ENCODE measurements at places on chromosomes 5 and 9.

- DNase-seq: no peak
These were observed 97.2 kb upstream of the BASP1 start for GRCh38 chr5:17120209-17120608.

DNA sequence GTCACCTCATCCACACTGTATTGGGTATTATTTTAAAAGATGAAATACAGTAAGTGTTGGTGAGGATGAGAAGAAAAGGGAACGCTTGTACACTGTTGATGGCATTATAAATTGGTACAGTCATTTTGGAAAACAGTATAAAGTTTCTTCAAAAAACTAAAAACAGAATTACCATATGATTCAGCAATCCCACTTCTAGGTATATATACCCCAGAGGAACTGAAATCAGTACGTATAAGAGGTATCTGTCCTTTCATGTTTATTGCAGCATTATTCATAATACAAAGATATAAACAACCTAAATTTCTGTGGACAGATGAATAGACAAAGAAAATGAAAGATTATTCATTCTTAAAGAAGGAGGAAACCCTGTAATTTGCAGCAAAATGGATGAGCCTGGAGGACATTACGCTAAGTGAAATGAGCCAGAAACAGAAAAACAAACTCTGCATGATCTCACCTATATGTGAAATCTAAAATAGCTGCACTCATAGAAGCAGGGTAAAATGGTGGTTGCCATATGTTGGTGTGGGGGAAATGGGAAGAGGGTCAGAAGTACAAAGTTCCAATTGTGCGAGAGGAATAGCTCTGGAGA, 191.6 kb downstream of the TRIM36 start:
- no peak for DNase-seq

DNA sequence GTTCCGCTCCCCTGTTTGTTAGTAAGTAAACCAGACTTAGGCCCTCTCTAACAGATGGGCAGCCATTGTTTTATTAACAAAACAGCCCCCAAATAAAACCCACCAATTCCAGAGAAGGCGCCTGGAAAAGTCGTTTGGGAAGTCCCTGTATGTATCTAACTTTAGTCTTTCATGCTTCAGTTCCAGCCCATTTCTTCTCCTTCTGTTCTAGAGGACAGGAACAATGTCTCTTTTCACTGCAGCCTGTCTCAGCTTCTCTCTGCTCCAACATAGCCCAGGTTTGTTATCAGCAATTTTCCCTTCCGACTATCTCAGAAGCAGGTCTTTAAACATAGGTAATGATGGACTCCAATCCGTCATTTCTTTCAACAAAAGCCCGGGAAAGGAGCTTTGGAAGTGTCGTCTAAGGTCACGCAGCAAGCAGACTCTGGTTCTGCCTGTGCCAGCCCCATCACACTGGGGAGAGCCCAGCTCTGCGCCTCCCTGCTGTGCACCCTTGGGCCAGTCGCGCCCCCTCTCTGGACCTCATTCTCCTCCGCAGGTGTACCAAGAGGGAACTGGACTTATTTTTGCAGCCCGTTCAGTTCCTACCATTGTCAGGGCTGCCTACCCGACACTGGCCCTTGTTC, 9.6 kb upstream of the AKNA start:
- DNase-seq: no peak

DNA sequence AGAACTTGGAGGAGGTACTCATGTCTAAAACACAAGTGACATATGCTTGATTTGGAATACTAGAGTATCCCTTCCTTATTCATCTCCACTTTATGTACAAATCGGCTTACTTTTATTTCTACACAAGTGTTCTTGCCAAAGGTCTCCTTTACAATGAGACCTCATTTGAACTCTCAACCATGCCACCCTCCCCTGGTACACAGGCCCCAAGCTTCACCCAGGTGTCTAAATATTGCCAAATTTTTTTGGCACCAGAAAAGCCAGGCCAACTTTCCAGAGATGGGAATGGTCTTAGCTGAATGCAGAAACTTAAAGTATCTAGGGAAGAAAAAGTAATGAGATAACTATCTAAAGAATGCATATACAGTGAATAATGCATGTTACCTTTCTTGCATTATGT, 18.9 kb downstream of the LYSMD3 start:
- no peak for DNase-seq

GRCh38 chr9:80410106-80410505, 838.3 kb downstream of the TLE4 start:
- DNase-seq: no peak

DNA sequence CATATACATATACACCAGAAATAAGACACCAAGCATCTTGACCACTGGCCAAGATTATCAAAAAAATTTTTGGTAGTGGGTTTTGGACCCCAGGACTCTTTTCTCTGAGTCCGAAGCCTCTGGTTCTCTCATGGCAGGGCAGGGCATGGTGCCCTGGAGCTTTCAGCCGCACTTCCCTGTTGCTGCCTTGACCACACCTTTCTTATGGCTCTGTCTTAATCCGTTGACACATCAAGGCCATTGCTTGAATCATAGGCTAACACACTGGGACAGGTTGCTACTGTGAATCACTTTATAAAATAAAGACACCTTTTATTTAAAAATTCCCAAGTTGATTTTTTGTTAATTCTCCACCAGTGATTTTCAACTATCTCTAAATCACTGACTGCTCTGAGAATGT, 45.4 kb upstream of the CAST start:
- no peak for DNase-seq

GRCh38 chr5:175861337-175862130, 9.8 kb upstream of the CPLX2 start:
- DNase-seq: no peak

- DNase-seq: no peak
These were observed 43.7 kb downstream of the FBXO38 start for GRCh38 chr5:148427370-148428042.

DNA sequence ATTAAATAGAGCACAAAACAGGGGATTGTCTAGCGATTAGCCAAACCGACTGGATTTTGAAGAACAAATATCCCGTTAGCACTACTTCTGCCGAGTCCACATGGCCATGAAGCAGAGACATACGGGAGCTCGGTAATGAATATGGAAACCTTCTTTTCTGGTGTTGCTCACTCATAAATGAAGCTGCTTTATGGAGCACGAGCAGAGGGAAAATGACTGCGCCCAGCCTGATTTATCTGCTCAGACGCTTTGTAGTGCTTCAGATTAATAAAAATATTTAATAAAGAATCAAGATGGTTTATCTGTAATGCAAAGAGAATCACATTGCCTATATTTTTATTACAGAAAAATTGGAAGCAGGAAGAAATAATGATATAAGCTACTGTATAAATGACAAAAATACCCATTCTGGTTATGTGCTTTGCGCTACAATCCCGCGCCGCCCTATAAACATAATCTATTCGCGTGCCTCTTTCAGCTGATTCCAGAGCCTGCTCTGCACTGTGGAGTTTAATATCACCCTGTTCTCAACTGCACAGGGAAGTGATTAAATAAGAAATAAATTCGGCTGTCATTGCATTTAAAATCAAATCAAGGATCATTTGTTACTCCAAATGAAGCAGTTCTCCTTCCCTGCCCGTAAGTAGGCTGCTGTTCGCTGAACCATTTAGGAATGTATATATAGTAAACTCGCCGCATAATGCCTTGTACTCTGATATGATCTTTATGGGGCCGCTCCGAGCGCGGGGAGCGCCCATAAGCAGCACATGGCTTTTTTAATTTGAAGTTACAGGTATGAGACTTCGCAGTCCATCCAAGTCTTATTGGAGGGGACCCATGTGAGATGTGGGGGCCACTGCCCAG, 22.3 kb upstream of the UBAC1 start:
- no peak for DNase-seq

GRCh38 chr9:110455860-110456259, 118.2 kb upstream of the TXNDC8 start:
- DNase-seq: no peak

- DNase-seq: no peak
These were observed 240.8 kb upstream of the TMEM161B start for GRCh38 chr5:88509403-88509802.

DNA sequence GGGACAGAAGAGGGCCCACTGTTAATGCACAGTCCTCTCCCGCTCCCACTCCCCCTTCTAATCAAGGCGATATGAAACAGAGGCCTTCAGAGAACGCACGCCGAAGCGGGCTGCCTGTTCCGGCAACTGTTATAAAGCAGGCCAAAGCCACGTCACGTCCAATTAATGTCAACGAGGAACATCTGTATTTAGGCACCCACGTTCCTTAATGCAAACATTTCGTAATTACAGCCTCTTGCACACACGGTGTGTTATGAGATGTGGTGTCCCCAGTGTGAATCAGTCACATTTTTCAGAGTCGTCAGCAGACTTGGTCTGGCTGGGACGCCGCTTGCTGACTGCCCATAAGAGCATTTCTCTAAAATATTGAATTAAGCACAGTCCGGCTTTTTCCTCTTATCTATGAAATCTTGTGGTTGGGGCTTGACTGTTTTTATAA, 339.0 kb downstream of the NSG2 start:
- DNase-seq: no peak

DNA sequence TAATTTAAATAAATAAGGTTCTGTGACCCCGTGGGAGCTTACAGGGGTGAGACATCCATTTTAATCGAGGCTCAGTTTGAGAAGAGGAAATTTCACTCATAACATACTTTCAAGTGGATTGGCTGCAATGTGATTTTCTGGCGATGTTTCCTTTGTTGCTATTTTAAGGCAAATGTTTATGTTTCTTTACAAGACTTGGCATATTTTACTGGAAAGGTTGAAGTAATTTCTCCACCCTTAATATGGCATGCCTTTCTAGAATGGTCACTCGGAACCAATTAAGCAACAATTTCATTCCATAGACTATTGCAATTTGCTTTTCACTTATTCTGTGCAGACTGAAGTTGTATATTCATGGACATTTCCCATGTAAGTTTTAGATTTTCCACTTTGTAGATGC, 438.0 kb upstream of the WWC1 start:
- DNase-seq: no peak

DNA sequence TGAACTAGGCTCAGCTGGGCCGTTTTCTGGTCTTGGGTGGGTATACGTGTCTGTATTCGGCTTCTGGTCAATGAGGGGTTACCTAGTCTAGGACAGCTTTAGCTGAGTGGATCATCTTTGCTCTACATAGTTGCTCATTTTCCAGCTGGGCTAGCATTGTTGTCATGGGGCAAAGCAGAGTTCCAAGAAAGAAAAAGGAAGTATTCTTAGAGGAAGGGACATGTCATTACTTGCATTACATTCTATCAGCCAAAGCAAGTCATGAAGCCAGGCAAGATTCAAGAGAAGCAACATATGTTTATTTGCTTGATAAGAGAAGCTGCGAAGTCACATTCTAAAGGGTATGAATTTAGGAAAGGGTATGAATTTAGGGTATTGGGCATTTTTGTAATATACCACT, 396.5 kb downstream of the ZNF608 start:
- no peak for DNase-seq

DNA sequence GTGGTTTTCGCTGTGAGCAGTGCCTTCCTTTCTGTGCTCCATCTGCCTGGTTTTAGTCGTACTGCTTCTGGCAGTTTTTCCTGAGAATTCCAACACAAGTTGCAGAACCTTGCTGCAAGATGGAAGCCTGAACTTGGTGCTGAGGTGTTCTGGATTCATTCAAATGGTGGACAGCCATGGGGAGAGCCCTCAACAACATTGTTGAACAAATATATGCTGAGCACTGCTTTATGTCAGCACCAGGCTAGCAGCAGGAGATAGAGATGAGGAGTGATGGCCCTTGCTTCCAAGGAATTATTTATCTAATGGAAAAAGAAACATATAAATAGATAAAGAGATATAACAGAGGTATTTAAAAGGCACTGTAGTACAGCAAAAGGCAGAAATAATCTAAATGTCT, 7.3 kb upstream of the RPS6 start:
- no peak for DNase-seq

Measured in stimulated activated CD4-positive, alpha-beta T cell treated with anti-CD3 and anti-CD28 coated beads, Interleukin-1b, Interleukin-23, amount 100 ng/mL, for 1 hour (primary cell).